NCI-H1092 (cell line): ENCODE measurements at places on chromosomes 5 and 9.

- DNase-seq, result no peak
Measured at GRCh38 chr9:63816751-63817621, 1468.0 kb downstream of the FOXD4L5 start.

- no peak for DNase-seq
Measured at GRCh38 chr5:105752801-105753200, 1917.9 kb downstream of the EFNA5 start.

- no peak for DNase-seq
Measured at GRCh38 chr5:124234770-124235562, 511.5 kb downstream of the ZNF608 start.

DNA sequence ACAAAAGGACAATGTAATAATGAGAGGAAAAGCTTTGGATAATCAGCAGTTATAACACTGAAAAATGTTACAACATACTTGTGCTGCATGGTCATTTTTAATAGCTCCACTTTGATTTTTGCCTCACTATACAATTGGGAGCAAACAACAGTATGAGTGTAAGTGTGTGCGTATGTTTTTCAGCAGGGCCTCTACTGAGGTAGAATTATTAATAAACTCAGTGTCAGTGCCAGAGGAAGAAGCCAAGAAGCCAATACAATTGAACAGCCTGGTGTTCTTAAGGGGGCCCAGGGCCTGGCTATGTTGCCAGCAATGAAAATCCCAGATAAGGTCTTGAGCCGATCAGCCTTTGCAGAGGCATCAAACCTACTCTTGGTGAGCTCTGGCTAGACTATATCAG is 16.1 kb upstream of the RLN1 start:
- no peak for DNase-seq

GRCh38 chr9:6788162-6789016 is 30.6 kb downstream of the KDM4C start:
- DNase-seq, result no peak

- no peak for DNase-seq
Measured at GRCh38 chr9:120137186-120137840, 442.7 kb downstream of the CDK5RAP2 start.

GRCh38 chr9:87816036-87816435 is 66.6 kb upstream of the SPATA31E1 start:
- DNase-seq, result peak; percentile 12

GRCh38 chr9:81529556-81530193 is 159.7 kb downstream of the TLE1 start:
- no peak for DNase-seq

DNA sequence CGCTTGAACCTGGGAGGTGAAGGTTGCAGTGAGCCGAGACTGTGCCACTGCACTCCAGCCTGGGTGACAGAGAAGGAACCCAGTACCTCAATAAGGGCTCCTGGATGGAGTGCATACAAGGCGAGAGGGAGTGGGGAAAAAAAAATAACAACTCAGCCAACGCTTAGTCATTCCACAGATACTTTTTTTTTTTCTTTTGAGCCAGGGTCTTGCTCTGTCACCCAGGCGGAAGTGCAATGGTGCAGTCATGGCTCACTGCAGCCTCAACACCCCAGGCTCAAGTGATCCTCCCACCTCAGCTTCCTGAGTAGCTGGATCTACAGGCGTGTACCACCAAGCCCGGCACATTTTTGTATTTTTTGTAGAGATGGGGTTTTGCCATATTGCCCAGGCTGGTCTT is 59.5 kb upstream of the GGTA1 start:
- no peak for DNase-seq

DNA sequence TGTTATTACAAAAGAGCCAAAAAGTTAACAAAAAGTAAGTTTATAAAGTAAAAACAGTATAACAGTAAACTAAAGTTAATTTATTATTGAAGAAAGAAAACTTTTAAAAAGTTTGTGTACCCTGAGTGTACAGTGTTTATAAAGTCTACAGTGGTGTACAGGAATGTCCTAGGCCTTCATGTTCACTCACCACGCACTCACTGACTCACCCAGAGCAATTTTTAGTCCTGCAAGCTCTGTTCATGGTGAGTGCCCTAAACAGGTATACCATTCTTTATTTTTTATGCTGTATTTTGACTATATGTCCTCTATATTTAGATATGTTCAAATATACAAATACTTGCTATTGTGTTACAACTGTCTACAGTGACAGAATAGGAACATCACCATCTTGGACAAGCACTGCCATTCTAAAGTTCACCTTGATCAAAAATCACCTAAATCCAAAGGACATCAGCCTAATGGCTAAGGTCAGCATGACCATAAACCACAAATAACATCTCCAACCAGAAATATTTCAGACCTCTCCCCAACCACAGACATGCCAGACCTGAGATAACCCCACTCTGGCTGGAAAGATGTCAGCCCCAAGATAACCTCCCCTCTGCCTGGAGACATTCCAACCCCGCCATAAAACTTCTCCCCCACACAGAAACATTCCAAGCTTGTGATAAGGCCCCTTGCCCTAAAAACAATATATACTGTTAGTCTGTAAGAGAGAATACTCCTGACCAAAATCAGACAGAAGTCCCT is 56.1 kb downstream of the AGXT2 start:
- DNase-seq, result no peak

DNA sequence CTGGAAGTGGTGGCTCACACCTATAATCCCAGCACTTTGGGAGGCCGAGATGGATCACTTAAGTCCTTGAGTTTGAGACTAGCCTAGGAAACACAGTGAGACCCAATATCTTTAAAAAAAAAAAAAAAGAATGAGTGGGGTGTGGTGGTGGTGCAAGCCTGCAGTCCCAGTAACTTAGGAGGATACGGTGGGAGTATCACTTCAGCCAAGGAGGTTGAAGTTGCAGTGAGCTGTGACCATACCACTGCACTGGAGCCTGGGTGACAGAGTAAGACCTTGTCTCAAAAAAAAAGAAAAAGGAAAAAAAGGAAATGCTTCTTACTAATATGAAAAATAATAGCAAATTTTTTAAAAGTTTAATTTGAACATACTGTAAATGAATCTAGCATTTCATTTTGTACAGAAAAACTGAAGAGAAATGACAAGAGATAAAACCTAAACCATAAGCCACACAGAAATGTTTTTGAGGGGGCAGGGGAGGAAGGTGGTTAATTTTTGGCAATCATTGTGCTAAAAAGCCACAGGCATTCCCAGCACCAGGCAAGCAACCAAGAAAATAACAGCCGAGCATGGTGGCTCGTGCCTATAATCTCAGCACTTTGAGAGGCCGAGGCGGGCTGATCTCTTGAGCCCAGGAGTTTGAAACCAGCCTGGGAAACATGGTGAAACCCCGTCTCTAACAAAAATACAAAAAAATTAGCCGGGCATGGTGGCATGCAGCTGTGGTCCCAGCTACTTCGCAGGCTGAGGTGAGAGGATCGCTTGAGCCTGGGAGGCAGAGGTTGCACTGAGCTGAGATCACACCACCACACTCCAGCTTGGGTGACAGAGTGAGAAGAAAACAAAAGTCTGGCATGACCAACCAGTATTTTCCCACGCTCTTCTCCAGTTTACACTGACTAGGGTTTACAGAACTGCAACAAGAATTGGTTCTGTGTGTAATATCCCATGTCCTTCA is 114.5 kb upstream of the NR5A1 start:
- DNase-seq, result no peak

DNA sequence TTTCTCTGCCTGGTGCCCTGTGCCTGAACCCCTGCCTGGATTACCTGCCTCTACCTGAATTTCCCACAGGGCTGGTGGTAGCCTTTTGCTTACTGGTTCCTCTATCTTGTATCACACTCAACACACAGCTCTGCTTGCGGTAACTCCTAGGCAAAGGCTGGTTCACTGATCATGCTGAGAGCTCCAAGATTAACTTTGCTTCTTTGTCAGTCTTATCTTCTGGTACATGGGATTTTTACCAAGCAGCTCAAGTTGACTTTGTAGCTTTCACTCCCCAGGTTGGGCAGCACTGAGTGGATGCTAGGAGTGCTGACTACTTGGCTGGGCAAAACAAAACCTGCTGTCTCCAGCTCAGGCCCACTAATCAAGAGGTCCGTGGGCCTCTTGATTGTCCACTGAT is 145.9 kb upstream of the GLRA1 start:
- no peak for DNase-seq

DNA sequence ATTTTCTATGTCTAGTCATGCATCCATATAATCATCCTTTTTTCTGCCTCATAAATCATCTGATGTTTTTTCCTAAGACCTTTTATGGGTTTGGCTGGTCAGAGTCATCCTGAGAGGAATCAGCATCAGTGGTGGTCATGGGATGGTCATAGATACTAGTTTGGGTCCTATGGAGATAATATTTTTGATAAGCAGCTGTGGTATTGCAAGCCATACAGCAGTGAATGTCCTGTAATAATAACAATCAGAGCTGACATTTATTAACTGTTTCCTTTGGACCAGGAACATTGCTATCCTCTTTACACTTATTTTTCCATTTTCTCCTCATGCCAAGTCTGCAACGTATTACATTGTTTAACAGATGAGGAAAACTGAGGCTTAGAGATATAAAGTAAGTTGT is 83.1 kb downstream of the TEX10 start:
- no peak for DNase-seq
